Hematopoietic multipotent progenitor cell treated with erythropoietin and hydrocortisone succinate and interleukin-3 and kit ligand, for 4 days (in vitro differentiated cells): ENCODE measurements at places on chromosomes 3 and 15.

DNA sequence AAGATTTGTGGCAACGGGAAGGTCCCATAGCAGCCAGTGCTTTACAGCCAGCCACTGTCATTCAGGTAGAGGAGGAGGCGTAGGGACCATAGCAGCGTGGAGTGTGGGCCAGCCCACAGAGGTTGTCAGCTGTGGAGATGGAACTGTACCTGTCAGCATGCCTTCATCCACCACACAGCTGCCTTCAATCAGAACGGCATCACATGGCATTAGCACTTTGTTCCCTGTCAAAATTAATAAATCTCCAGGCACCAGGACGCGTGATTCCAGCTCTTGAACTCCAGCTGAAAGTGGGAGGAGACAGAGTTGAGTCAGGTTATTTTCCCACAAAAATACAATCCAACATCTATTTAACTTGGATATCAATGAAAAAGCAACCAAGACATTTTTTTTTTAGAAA is 84.0 kb downstream of the ATP13A4 start:
- DNase-seq, result no peak

DNA sequence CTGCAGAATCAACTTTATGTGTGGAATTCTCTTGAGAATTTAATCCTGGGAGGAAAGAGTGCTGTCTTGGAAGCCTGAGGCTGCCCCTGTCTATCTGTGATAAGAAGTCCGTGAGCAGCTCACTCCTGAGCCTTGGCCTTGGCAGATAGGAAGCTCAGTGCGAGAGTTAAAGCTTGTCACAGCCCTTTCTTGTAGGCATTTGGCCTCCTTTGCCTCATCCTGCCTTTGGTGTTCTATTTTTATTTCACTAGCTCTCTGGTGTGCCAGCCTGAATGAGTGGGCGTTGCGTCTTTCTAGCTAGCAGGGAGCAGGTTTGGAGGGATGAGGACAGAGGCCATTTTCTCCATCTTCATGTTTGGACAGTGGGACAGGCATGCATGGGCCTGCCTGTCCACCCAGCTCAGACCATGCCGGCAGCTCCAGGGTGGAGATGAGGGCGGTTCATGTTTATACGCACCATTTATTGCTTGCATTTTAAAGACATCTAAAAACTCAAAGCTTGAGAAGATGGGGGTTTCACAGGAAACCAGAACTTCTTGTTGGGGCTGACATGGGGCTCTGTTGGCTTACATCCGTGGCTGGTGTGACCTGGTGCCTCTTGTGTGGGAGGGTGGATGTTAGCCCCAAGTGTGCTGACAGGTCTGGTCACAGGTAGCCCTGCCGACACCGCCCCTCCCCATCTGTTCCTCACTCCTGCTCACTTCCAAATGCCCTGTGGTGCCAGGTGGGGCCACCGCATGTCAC is 29.8 kb downstream of the IRAK2 start:
- peak; percentile 84 for DNase-seq

- DNase-seq, result no peak
These were observed 55.0 kb upstream of the EIF1B start for GRCh38 chr3:40254491-40254890.

DNA sequence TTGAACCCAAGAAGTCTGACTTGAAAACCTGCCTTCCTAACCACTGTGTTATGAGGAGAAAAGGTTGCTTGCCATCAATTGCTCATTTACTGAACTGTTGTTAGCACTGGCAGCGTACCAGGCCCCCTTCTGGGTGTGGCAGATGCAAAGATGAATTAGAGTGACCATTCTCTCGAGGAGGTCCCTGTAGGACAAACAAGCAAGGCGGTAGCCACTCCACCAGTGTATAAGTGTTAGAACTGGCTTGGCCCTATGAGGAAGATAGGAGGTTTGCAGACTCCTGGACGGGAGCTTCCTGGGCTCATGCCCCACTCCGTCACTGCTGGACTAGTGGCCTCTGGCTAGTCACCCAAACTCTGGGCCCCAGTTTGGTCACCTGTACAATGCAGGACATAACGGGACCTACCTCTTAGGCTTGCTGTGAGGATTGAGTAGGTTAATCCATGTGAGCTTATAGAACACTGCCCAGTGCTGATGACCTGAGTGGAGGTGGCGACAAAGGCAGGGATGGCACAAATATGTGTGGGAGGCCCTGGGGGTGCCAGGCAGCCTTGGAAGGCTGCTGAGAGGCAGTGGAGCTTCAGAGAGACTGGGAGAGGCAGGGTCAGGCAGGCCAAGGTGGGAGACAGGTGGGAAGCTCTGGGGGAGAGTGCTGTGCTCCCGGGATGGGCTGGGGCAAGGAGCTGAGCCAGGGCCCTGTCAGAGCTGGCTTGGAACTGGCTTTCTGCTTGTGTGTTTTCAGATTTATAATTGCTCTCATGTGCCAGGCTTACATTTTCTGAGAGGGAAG is 145.9 kb downstream of the DNAJB8 start:
- DNase-seq, result no peak

- no peak for DNase-seq
These were observed 185.0 kb downstream of the RBMS3 start for GRCh38 chr3:29465836-29466235.
